Putamen (tissue), 1 donor: ENCODE measurements at places on chromosomes 7 and 10.

DNA sequence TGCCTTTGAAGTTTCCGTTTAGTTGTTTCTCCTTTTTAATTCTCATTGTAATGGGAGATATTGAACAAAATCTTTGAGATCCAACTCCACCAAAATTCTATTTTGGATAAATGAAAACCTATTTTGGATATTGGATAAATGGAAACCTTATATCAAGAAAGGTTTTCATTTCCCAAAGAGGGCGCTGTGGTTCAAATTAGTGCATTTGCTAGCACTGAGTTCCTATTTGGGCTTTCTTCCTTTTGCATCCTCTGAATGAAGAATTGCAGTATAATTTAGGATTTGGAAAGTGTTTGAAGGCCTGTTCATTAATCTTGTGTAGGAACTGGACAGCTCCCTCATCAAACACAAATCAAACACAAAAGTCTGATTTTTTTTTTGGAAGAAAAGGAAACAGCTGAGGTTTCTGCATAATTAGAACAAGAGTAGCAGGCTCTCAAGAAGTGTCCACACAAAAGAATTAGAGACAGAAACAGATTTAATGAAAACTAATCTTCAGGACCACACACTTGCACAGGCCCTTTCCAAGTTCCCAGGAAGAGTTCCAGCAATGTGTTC lies 80.8 kb upstream of the KLF14 start:
- no peak for DNase-seq

GRCh38 chr7:144379776-144380384 lies 23.6 kb downstream of the NOBOX start:
- no peak for DNase-seq

DNA sequence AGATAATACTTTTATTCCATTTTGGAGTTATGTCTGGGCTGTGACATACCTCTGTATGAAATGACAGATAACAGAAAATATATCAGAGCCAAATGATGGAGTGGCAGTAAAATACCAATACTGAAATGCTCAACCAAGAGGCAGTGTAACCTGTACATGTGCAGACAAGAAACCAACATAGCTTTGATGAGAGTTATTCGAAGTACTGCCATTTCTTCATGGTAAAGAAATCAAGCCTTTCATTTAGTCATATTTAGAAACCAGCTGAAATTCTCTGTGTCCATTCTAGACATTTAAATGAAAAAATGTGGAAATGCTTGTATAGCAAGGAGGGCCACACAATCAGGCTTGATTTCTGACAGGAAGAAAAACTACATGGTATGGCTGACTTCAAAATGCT lies 127.1 kb upstream of the PTPRZ1 start:
- DNase-seq, result no peak

DNA sequence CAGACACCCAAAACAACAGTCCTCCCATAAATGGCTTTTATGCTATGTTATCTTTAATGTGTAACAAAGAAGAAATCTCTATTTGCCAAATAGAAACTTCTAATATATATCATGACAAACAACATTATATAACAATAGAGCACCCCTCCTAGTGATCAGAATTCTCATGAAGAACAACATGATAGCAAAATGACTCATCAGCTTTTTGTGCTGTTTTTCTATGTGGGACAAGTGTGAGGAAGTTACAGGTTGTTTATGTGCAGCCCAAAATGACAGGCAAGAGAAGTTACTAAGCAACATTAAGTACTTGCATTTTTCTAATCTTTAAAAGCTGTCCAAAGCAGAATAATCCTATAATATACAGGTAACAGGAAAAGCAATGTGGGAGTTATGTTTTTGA lies 7.7 kb downstream of the DGKB start:
- no peak for DNase-seq

DNA sequence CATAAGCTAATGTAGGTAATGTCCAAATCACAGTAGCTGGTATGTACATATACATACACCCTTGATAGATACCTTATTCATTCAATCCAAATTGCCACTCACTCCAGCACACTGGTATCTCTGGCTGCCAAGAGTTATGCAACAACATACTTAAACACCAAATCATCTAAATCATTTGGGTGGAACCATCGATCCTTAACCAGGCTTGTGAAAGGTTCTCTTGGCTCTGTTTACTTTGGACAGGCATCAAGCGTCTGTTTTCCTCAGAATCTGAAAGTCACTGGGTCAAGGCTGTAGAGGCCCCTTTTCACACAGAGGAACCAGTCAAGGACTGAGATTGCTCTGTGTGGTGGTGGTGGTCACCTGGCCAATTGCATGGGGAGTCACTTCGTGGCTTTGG lies 24.6 kb downstream of the JAZF1 start:
- DNase-seq, result no peak

GRCh38 chr10:50516171-50516570 lies 107.6 kb downstream of the SGMS1 start:
- DNase-seq, result no peak

DNA sequence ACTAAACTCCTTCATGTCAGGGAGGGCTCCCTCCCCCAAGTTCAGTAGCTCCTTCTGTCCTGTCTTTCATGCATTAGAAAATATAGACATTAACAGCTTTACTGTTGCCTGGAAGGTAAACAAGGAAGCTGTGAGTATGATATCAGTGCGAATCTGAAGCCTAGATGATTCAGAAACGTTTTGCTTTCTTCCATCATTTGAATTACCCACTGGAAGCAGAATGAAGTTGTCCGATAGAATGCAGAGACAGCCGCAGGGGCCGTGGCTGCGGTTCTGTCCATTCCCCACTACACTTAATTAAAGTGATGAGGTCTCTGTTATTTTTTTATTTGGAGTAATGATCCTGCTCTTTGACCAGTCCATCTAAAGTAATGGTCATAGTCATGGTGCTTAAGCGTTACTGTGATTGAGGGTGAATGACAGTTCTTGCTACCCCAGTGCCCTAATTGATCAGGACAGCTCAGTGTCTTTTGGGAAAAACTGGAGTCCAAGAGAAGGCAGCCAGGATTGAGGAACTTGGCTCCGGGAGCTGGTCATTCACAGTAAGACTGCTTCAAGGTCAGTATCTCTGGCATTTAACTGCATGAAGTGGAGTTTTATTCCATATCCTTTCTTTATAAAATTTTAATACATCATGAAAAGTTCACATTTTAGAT lies 69.9 kb downstream of the PTPRE start:
- no peak for DNase-seq

DNA sequence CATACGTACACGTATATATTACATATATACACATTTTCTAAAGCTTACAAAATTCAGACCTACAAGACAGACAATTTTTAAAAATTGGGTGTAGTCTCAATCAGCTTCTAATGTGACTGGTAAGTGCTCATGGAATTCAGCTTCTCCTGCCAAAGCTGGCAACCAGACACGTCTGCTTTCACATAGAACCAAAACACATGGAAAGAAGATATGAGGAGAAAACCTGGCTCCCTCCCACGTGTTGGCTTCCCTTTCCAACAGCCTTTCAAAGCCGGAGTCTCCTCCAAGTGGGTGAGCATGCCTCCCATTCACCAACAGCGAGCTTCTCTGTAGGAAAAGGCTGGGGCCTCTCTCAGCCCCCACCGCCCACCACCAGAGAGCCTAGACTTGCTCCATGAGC lies 33.4 kb downstream of the CDCA7L start:
- DNase-seq, result no peak

- DNase-seq, result no peak
Observed at GRCh38 chr7:98203261-98203963, 7.8 kb upstream of the BHLHA15 start.

GRCh38 chr7:2972835-2973161 lies 70.9 kb downstream of the CARD11 start:
- no peak for DNase-seq

GRCh38 chr7:108456845-108457540 lies 757 bp upstream of the NRCAM start:
- DNase-seq, result no peak

DNA sequence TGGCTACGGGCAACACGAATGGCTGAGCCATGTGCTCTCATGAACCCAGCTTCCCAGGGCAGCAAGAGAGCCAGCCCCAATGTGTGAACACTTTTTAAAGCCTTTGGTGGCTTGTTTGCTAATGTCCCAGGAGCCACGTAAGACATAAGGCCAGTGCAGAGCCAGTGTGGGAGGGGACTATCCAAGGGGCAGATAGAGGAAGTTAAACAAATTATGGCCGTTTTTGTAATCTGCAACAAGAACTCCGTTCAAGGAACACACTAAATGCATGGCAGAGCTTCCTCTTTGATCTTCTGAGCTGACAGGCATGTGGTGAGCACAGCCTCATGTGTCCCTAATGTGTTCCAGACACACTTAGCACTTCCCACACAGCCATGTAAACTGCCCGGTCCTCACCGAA lies 133.3 kb downstream of the TEX36 start:
- DNase-seq, result no peak

GRCh38 chr10:47351899-47352815 lies 4.0 kb downstream of the RBP3 start:
- no peak for DNase-seq

DNA sequence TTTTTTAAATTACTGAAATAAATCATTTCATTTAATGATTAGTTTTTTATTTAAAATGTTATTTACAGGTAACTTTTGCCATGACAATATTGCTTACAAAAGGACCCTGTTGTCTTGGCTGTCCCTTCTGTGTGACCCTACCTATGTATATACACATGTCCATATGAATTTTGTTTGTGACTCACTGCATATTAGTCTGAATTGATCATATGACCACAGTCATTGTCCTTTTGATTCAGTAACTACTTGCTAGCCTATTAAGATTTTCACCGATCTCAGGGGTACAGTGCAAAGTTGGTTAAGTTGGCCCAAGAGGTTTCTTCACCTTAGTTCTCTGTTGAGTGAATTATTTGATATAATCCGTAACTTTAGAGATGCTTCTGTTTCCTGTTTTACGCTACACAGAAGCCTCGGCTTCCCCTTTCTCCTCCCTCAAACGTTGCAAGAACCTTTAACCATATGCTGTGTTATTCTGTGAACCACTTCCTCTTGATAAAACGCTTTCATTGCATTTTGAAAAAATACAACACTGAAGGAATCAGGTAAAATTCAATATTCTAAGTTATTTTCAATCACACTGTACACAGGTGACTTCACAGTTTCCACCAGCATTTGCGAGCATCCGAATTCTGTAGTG lies 43.9 kb downstream of the APBB1IP start:
- DNase-seq, result no peak

DNA sequence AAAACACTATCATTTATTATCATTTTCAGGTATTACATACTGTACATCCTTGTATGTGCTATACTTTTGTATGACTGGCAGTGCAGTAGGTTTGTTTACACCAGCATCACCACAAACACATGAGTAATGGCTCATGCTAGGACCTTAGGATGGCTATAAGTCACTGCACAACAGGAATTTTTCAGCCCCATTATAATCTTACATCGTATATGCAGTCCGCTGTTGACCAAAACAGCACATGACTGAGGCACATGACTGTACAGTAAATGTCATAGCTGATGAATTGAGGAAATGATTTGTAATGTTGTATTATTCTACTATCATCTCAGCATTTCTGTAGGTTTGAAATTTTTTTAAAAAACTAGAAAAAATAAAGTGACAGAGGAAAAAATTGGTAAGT lies 38.6 kb downstream of the BPGM start:
- DNase-seq, result no peak

GRCh38 chr7:47347816-47348385 lies 234.0 kb downstream of the TNS3 start:
- DNase-seq, result no peak

GRCh38 chr7:158975526-158976467 lies 119.4 kb downstream of the DYNC2I1 start:
- peak; percentile 49 for DNase-seq

DNA sequence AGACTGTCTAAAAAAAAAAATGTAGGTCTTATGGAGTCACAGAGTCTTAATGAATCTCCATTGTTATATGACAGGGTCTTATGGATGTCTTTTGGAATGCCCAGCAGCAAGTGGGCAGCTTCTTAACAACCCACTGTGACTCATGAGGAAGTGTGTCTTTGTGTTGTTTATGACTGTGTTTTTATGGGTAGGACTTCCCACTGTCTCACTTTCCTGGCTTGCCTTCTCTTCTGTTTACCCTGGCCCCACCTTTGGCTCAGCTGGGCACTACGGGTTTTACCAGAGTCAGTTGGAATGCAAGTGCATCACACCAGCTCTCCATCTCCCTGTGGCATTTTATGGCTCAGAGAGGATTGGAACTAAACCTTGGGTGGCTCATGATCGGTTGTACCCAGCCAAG lies 580.5 kb downstream of the AUTS2 start:
- no peak for DNase-seq

GRCh38 chr10:97640868-97641811 lies 669 bp downstream of the PI4K2A start:
- DNase-seq, result no peak

- no peak for DNase-seq
Observed at GRCh38 chr10:33248638-33249037, 85.8 kb downstream of the NRP1 start.

DNA sequence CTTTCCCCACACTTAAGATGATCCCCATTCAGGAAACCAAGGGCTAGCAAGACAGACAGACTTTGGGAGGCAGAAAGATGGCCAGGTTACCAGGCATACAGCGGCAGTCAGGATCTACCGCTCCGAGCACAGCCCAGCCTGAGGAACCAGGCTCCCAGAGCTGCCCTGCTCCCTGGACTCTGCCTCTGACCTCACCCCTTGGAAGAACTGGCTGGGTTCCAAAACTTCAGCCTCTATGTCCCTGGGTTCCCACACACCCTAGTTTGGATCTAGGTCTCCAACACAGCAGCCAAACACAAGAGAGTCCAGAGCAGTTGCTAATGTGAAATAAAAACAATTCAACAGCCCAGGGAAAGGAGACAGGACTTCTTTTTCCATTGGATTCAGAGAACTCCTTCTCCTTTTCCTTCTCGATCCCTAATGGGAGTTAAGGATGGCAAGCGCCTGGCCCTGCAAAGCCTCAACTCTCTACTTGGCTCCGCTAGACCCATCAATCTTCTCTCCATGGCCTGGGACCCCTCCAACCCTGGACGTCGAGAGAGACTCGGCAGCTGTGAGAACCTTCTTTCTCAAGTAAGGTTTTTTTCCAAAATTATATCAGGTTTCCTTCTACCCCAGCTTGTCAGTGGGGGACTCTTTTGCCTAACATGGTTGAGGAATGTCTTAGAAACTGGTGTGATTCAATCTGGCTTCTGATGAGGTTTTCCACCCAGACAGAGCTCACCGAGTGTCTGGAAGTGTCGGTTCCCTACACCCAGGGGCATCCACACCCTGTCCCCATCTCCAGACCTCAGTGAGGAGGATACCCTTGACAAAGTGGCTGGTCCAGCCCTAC lies 219.6 kb downstream of the KCNMA1 start:
- DNase-seq, result no peak

GRCh38 chr10:69734797-69735468 lies 66.8 kb upstream of the COL13A1 start:
- no peak for DNase-seq
